H9 (cell line): ENCODE measurements at places on chromosomes 13 and 19. TPM values are rescaled to one million over a fixed set of nuclear protein-coding genes. Genes with fewer than 3 reads are reported as not detected.

GRCh38 chr19:48815870-48816501 is 5.2 kb upstream of the BCAT2 start:
- DNase-seq, result no peak

- DNase-seq, result no peak
These were observed 14.0 kb downstream of the GNA15 start for GRCh38 chr19:3149526-3150505.

GRCh38 chr13:30719525-30719914 is 15.8 kb upstream of the ALOX5AP start:
- DNase-seq, result no peak

DNA sequence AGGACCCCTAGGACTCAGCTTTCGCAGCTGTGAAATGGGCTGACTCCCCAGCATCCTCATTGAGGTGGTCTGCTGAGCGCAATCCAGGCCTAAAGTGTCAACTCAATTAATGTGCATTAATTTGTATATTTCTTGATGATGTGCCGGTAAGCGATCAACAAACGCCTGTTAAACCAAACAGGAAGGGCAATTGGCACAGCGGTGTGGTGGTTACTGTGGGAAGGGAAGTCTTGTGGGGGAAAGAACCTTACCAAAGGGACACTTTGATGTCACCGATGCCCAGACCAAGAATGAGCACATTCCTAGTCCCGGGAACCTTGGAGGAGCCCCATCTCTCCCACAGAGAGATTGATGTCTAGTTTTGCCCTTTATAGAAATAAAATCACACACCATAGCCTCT is 1.6 kb downstream of the JAK3 start:
- DNase-seq, result no peak

- DNase-seq, result peak; percentile 88
These were observed 37.5 kb downstream of the SUGP2 start for GRCh38 chr19:18995804-18996241.

Gene SLITRK6
- not detected in 2 replicates for total RNA-seq

- DNase-seq, result no peak
These were observed 13.9 kb downstream of the TSKS start for GRCh38 chr19:49749055-49749716.

Gene CEACAM21
- total RNA-seq, result not detected in 2 replicates

DNA sequence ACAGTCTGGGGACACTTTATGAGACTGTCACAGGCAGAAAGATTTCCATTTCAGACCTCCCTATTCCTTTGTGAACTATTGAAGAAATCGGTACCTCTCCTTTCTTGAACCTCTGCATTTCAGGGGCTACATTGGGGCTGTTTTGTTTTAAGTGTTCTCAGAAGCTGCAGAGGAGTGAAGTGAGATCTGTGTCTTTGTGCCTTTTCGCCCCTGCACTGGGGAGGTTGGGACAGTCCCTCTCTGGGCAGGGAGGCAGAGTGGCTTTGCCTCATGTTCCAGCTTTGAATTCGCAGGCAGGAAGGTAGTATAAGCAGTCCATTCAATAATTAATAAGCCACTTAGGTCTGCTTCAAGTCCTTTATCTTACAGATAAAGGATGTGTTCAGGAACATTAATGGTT is 9.5 kb upstream of the AMER2 start:
- no peak for DNase-seq

DNA sequence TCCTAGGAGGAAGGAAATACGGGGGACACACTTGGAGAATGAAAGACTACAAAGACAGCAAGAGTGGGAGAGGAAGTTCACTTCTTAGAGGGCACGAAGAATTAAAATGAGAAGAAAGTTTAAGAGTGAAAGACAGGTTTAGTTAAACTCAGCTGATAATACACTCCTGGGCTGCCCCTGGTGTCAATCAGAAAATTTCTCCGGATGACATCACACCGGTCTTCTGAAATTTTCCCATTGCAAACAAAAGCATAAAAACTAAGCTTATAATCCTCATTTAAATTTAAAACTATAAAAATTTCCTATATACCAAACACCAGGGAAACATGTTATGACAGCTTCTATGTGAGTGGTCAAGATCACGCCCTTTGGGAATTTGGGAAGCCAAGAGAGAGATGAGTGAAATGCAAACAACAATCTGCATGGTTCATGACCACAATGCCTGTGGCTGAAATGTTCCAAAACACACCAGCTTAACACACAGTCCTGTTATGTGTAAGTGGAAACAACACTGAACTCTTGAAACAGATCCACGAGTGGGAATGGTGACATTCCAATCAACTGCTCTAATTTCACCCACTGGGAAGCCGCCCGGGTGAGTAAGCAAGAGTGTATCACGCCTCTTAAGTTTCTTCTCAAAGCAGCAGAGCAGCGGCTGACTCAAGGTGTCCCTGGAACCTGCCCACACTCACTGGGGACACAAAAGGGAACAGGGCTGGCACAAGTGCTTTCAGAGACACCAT is 49.0 kb downstream of the BRD4 start:
- no peak for DNase-seq

DNA sequence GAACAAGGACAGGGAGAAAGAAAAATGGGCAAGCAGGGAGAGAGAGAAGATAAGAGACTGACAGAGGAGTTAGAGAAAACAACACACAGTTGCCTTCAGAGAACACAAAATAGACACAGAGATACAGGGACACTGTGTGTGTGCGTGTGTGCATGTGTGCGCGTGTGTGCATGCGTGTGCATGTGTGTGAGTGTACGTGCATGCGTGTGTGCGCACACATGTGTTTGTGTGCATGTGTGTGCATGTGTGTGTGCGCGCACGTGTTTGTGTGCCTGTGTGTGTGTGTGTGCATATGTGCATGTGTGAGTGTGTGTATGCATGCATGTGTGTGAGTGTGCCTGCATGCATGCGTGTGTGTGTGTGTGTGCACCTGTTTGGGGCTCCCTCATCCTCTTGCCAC is 5.9 kb upstream of the PLAUR start:
- no peak for DNase-seq

Gene ZNF471
- not detected in 2 replicates for total RNA-seq

GRCh38 chr13:47433461-47434005 is 536.7 kb upstream of the HTR2A start:
- no peak for DNase-seq

DNA sequence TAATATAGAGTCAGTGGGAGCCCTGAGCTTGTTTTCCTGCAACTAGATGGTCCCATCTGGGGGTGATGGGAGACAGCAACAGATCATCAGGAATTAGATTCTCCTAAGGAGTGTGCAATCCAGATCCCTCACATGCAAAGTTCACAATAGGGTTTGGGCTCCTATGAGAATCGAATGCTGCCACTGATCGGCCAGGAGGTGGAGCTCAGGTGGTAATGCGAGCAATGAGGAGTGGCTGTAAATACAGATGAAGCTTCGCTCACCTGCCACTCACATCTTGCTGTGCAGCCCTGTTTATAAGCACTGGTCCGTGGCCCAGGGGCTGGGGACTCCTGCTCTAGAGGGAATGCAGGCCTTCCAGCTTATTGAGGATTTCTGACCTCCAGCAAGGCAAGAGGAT is 5.7 kb downstream of the ZNF558 start:
- no peak for DNase-seq

- DNase-seq, result no peak
These were observed 4.0 kb downstream of the DCAF15 start for GRCh38 chr19:13956365-13956744.

Gene PLPP2
- 143 and 152 TPM in 2 replicates for total RNA-seq

GRCh38 chr13:74891610-74892009 is 590.4 kb downstream of the TBC1D4 start:
- no peak for DNase-seq

Gene KLK11
- total RNA-seq, result not detected in 2 replicates

DNA sequence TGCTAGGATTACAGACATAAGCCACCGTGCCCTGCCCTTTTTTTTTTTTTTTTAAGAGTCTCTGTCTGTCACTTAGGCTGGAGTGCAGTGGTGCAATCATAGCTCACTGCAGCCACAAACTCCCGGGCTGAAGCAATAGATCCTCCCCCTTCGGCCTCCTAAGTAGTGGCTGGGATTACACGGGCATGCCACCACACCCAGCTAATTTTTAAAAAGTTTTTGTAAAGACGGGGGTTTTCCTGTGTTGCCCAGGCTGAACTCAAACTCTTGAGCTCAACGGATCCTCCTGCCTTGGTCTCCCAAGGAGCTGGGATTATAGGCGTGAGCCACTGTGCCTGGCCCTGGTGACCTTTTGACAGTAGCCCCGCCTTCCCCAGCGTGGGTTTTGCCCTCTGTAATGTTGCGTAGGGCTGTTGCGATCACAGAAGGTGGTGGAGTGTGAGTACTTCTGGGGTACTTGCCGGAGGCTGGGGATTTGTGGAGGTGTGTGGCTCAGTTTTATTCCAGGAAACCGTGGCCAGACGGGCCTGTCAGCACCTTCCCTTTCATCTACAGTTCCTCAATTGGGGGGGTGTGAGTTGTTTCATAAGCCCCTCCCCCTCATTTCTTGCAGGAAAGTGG is 11.6 kb upstream of the RETN start:
- no peak for DNase-seq

GRCh38 chr13:61954092-61954491 is 538.4 kb upstream of the PCDH20 start:
- no peak for DNase-seq

DNA sequence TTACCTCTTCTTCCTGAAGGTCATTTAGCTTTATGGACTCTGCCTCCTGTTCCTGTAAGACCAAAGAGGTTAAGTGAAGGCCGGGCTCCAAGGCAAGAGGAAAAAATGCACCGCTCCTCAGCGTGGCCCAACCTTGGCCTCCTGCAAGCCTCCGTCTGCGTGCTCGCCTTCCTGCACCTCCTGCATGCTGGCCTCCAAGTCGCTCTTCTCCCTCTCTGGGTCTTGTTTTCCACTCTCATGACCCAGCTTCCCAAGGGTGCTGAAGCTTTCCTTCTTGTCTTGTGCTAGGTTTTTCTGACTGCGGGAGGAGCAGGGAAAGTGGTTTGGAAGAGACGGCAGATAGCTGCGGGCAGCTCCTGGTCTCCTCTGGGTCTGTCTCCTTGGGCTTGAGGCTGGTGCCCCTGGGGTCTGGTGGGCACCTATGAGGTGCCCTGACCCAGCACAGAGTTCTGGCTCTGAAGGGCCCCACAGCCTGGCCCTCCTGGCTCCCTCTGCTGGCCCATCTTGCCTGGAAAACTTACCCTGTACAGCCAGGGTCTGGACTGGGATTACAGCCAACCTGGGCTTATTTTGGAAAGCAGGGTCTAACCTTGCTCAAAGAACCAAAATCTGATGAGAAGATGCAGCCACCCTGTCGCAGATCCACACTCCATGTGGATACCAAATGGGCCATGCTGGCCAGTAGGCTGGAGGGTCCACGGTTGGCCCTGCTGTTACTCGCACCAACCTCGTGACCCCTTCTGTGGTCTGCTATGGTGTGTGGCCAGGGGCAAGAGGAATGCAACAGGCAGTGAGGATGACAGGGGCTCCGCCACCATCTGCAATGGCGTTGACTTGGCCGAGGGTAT is 5.2 kb downstream of the C13orf46 start:
- DNase-seq, result no peak

DNA sequence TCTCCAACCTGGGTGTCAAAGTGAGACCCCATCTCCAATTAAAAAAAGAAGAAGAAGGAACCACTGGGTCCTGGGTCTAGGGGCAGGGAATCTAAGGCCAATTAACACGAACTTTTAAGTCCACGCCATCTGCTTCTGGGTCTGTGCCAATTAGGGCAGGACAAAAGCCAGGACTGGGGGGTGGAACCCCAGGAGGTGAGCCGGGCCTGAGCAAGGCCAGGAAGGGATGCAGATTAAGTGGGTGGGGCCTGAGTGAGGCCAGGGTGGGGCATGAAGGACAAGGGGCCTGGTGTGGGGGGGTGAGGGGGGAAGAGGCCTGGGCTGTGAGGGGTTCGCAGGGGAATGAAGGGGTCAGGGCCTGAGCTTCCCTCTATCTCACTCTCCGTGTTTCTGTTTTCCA is 26.3 kb upstream of the ZNF83 start:
- DNase-seq, result peak; percentile 73

DNA sequence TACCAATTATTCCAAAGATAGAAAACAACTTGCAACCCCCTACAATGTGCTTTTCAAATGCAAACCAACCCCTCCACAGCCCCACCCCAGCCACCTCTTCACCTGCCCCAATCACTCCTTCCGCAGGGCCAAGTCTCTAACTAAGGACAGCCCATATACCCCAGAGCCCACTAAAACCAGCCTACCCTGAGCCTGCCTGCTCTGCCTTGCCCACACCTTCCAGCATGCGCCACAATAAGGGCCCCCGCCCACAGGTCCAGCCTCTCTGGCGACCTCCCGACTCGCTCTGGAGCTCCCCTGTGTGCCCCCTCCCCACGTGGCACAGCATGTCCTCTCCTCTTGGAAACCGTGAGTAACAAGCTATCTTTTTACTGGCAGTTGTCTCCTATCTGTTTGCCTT is 42.8 kb upstream of the MEDAG start:
- DNase-seq, result peak; percentile 91

Gene MATK
- 11.0 and 13.5 TPM in 2 replicates for total RNA-seq

- DNase-seq, result no peak
These were observed 17.3 kb downstream of the PLIN4 start for GRCh38 chr19:4500841-4501591.

Gene C19orf73
- 0.72 and 1.1 TPM in 2 replicates for total RNA-seq

Gene ATP4A
- total RNA-seq, result 0.24 and 0.88 TPM in 2 replicates

DNA sequence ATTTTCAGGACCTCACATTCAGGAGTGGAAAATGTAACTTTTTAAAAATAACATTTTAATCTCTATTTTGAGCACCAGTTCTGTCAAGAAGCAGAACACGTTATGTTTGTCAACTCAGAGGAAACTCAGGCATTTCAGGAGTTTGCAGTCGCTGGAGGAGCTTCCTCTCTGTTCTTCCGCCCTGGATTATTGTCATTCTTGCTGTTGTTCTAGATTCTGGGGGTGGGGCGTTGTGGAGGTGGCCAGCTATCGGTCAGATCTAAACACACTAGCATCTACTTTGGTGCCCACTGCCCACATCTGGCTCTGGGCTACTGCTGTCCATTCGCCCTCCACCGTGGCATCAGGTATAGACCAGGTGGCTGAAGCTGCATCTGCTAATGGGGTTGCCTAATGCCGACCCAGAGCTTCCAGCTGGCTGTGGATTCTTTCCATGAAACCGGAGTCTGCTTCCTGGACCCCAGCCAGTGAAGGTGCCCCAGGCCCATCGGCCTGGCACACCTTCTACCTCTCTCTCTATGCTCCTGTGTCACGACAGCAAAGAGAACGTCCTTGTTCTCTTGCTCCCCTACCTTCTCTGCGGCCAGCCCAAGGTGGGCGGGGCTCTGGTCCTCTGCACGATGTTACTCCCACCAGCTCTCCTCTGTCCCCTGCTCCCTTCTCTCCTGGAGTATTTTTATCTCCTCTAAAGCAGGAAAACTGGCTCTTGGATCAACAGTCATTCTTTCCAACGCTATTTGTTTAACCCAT is 36.7 kb upstream of the DGKH start:
- DNase-seq, result peak; percentile 49

Gene ZNF730
- 19.7 and 21.4 TPM in 2 replicates for total RNA-seq

Gene BEST2
- 1.6 and 2.0 TPM in 2 replicates for total RNA-seq

Gene PCP2
- total RNA-seq, result not detected in 2 replicates

DNA sequence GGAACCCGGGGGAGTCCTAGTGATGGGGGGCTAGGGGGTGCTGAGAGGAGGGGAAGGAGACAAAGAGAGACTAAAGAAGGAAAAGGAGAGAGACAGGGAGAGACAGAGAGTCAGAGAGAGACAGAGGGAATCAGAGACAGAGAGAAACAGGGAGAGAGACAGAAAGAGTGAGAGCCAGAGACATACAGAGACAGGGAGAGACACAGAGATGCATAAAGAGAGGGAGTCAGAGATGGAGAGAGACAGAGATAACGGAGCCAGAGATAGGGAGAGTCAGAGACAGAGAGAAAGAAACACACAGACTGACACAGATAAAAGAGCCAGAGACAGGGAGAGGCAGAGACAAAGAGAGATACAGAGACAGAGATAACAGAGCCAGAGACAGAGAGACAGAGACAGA is 1.5 kb upstream of the TNFSF9 start:
- no peak for DNase-seq

- DNase-seq, result no peak
These were observed 474 bp upstream of the ZNRF4 start for GRCh38 chr19:5454743-5455142.
